NCI-H1092 (cell line): ENCODE measurements at places on chromosomes 16 and 17.

GRCh38 chr16:81421536-81421935 is 23.1 kb upstream of the CMIP start:
- no peak for DNase-seq

- DNase-seq = no peak
Measured at GRCh38 chr16:19295393-19295792, 9.9 kb downstream of the CLEC19A start.

DNA sequence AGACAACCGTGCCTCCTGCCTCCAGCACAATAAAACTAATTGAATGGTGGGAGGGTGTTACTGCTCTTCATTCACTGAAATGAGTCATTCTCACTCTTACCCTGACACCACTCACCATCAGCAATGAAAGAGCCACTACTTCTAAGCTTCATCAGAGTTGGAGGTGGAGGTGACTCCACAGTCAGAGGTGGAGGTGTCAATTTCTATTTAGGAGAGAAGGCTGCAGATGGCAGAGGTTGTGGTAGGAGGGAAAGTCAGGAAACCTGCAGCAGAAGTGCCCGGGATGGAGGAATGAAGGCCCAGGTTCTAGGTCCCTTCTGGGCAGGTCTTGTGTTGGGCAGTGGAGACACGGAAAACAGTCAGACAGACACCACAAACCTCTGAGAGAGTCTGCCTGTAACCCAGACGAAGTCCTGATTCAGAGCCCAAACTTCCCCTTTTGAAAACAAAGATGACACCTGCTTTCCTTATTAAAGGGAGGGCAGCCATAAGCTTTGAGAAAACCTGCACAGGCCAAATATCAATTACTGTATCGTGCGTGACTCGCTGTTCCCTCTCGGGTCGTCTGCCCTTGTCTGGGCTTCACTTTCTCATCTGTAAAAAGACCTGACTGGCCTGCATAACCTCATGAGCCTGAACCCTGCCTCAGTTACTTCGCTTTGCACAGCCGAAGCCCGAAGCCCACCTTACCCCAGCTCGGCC is 668 bp downstream of the ATPAF2 start:
- no peak for DNase-seq

GRCh38 chr17:2190014-2190413 is 113.6 kb downstream of the SMG6 start:
- DNase-seq = no peak

- no peak for DNase-seq
Measured at GRCh38 chr16:67786491-67786890, 19.9 kb downstream of the RANBP10 start.

- no peak for DNase-seq
Measured at GRCh38 chr16:77297996-77298395, 98.8 kb downstream of the SYCE1L start.

GRCh38 chr17:59527325-59527917 is 38.0 kb upstream of the DHX40 start:
- DNase-seq = no peak

- no peak for DNase-seq
Measured at GRCh38 chr17:57975044-57975443, 13.0 kb downstream of the VEZF1 start.

DNA sequence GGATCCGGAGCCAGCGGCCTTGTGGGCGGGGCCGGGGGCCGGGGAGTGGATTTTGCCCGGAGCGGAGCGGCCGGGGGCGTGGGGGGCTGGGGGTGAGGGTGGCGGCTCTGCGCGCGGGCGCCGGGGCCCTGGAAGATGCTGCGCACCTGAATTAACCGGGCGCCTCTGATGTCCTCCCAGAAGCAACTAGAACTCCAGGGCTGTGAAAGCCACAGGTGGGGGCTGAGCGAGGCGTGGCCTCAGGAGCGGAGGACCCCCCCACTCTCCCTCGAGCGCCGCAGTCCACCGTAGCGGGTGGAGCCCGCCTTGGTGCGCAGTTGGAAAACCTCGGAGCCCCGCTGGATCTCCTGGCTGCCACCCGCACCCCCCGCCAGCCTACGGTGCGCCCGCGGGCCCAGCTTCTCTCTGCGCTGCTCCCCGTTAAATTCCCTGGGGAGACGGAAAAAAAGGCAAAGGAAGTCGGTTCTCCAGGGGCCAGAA is 549 bp downstream of the SLC26A11 start:
- DNase-seq = no peak

DNA sequence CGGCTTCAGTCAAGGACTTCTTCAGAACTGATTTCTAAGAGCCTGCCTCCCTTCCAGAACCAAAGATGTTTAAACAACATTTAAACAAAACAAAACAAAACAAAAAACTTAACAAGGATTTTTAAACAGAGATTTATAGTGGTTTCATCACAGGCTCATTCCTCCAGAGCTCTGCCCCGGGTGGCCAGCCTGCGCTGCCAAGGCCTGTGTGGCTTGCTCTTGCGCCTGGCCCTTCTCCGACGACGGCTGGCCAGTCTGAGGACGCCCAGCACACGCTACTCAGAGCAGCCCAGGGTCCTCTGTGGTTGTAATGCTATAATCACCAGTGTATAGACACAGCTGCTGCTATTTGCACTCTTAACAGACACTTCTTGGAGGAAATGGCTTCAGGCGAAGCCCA is 307.2 kb upstream of the MYOCD start:
- no peak for DNase-seq

- DNase-seq = no peak
Measured at GRCh38 chr16:9964426-9964825, 217.8 kb downstream of the GRIN2A start.
